ENCODE measurements at places on chromosomes 7 and 10.

- peak; percentile 62 for DNase-seq
Measured at GRCh38 chr7:48097521-48098231, 8.6 kb downstream of the UPP1 start.

- DNase-seq: no peak
Measured at GRCh38 chr10:86267286-86268195, 99.1 kb downstream of the GRID1 start.

- no peak for DNase-seq
Measured at GRCh38 chr7:98862716-98863420, 6.9 kb downstream of the TMEM130 start.

DNA sequence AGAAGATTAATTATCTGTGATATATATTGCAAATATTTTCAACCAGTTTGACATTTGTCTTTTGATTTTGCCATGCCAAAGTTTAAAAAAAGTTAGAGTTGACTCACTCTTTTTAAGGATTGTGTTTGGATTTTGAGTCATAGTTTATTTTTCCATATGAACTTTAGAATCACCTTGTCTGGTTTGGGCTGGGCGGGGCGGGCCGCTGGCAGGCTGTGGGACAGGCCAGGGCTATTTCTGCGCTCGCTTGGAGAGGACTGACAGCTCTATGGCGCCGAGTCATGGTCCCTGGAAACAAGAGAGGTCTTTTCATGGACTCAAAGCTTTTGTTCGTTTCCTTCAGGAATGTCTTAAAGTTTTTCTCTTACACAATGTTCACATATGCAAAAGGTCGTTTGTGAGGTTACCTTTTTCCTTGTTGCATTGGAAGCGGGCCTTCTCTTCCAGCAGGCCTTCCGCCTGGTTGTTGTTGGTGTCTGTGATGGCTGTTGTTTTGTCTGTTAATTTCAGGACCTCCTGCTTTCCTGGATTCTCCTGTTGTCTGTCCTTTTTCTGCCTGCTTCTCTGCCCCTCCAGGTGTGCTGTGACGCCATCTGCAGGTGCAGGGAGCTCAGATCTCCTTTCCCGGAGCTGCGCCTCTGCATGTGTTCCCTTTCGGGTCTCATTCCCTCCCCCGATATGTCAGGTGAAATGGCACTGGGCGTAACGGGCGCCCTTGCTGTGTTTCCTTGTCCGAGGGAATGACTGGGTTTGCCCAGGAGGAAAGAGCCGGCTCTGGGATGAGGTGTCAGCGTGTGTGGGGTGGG lies 53.8 kb downstream of the INPP5A start:
- DNase-seq: no peak

GRCh38 chr10:78624791-78625190 lies 444.0 kb upstream of the ZMIZ1 start:
- DNase-seq: no peak

DNA sequence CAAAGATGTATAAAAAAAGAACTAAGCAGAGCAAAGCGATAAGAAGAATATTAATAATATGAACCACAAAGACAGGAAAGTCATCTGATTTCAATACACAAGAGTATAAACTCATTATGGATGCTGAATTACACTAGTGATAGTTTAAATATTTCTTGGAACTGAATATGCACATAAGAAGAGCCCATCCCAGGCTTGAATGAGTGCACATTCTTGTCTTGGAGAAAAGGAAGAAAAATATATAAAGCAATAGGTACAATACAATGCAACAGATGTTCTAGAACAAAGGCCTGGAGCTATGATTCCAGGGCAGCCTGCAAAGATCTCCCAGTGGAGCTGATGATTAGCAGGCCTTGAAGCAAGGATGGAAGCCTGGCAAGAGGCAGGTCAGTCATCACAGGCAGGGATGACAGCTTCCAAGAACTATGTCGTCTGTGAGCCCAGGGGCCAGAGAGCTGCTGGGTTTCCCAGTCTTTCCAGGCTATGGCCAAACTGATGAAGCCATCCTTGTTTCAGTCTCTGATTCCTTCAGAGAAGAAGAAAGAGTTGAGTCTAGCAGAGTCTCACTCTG lies 277.6 kb downstream of the KCNMA1 start:
- DNase-seq: no peak

DNA sequence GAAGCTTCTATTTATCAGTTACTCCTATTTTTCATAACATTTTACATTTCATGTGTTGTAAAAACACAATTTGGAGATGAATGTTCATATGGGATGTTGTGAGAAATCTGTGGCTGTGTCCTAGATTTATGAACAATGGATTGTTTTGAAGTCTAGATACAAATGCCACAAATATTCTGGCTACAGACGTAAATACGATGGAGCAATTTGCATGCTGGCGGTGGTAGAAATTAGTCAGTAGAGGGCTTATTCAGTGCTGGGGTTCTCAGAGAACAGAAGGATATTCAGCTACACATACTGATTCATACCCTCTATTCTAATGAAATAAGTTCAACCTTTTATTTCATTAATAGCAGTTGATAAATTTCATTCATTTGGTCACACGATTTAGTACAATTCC lies 48.8 kb downstream of the PLPP4 start:
- DNase-seq: no peak

GRCh38 chr7:27064661-27065060 lies 31.1 kb downstream of the HOXA1 start:
- DNase-seq: no peak

DNA sequence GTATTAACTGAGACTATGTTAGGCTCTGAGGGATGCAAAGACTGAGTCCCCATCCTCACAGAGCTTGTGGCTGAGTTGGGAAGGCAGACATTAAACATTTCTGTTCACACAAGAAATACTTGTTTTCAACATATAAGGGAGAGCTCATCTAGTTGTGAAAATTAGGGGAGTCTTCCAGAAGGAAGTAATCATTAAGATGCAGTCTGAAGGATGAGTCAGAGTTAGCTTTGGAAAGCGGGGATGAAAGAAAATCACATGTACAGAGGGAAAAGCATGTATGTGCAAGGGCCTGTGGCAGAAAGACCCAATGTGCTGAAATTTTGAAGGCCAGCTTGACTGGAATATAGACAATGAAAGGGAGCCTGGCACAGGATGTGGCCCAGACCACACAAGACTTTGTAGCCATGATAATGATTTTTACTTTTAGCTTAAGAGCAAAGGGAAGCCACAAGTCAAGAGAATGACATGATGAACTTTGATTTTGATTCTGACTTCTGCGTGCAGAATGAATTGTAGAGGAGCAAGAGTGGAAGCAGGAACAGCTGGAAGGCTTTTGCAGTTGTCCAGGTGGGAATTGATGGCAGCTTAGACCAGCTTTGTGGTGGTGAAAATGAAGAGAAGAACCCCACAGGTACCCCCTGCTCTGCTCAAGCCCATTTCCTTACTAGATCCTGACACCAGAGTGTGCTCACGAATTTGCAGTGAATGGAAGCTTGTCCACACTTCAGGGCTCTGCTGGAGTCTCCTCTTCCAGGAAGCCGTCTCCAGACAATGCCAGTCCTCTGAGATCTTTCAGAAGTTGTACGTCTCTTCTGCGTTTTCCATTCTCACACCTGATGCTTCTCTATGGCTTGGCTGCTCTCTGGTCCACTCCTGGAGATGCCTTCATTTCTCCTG lies 115.6 kb downstream of the ATXN7L1 start:
- no peak for DNase-seq

GRCh38 chr7:147412782-147413556 lies 1177.6 kb upstream of the C7orf33 start:
- DNase-seq: no peak

GRCh38 chr10:61779950-61780659 lies 117.4 kb downstream of the CABCOCO1 start:
- DNase-seq: no peak

- no peak for DNase-seq
Measured at GRCh38 chr7:18974803-18975202, 142.6 kb downstream of the TWIST1 start.

DNA sequence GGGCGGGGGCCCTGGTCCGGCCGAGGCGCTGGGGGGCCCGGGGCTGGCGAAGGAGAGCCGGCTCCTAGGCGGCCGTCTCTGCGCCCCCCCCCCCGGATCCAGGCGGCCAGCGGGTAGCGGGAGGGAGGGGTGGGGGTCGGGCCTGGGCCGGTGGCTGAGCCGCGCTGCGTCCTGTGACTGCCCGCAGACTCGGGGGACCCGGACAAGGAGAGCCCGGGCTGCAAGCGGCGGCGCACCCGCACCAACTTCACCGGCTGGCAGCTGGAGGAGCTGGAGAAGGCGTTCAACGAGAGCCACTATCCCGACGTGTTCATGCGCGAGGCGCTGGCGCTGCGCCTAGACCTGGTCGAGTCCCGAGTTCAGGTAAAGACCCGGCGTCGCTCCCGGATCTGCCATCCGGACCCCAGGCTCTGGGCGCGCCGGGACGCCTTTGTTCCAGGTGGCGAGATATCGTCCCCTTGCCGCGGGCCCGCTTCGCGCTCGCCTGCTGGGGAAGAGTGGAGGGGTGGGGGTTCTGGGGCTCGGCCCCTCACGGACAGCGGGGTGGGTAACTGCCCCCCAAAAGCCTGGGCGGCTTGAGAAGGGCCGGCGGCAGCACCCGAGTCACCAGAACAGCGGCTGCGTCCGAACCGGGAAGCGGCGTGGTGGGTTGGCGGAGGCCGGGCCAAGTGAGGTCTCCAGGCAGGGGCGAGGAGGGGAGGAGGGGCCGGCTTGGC lies 819 bp downstream of the UNCX start:
- DNase-seq: no peak

GRCh38 chr7:93836116-93836515 lies 54.4 kb downstream of the TFPI2 start:
- no peak for DNase-seq

GRCh38 chr7:67423065-67423464 lies 426.4 kb downstream of the TYW1 start:
- no peak for DNase-seq

GRCh38 chr7:24381894-24382505 lies 98.0 kb downstream of the NPY start:
- DNase-seq: peak; percentile 4

- DNase-seq: no peak
Measured at GRCh38 chr10:12716042-12716441, 285.5 kb downstream of the CCDC3 start.
